ENCODE measurements at places on chromosomes 1 and 21.
A peak's percentile ranks its signal among the peaks of the same experiment; 100 is the strongest.

DNA sequence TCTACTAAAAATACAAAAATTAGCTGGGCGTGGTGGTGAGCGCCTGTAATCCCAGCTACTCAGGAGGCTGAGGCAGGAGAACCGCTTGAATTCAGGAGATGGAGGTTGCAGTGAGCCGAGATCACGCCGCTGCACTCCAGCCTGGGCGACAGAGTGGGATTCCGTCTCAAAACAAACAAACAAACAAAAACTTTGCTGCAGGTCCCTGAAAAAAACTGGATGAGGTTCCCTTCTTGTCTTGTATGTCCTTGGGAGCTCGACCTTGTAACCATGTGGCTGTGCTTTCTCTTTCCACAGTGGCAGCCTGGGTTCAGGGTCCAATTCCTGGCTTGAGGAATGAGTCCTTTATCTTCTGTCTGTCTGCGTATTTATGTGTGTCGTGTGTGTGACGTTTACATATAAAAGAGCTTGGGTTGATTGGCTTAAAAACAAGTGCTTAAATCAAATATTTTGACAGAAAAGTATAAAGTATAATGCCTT is 18.0 kb upstream of the COX20 start:
- no peak for DNase-seq

GRCh38 chr1:230104395-230105244 is 37.6 kb downstream of the GALNT2 start:
- peak; percentile 85 for DNase-seq

- no peak for DNase-seq
Measured at GRCh38 chr1:109094377-109094803, 3.8 kb downstream of the TMEM167B start.

DNA sequence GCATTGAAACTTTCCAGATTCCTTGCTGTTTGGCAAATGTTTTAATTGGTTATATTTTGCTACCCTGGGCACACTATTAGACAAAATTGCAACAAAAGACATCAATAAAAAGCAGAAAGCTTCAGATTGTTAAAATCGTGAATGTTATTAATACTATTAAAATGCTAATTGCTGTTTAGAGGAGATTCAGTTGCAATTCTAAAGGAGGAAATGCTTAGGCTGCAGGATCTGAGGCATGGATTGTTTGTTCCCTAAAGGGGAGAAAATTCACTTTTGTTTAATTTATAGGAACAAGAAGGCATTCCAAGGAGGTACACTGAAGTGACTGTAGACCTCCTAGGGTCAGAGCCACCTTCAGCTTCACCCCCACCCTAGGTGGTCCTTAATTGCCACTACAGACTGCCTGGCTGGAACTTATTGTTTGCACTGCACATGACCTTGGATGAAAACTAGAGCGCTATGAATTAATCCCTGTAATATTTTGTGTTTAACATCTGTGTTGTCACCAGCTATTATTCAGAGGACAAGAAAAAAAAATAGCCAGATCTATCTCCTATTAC is 1266.9 kb upstream of the ADGRL2 start:
- DNase-seq, result no peak

GRCh38 chr1:100584761-100585745 is 47.1 kb downstream of the GPR88 start:
- no peak for DNase-seq

- DNase-seq, result no peak
Measured at GRCh38 chr1:90335558-90335957, 340.6 kb downstream of the ZNF326 start.

DNA sequence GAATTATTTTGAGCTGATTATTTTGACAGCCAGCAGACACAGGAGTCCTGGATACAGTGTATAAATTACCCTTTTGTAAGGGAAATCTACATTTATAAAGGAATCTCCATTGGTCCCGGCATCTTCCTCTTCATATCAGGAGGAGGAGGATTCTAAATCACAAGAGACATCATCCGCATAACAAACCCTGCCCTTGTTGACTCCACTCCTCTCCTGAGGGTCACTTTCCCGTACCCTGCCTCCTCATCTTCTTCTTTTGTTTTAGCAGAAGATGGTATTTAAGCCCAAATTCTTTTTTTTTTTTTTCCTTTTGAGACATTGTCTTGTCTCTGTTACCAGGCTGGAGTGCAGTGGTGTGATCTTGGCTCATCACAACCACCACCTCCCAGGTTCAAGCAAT is 14.6 kb upstream of the PKNOX1 start:
- DNase-seq, result no peak

DNA sequence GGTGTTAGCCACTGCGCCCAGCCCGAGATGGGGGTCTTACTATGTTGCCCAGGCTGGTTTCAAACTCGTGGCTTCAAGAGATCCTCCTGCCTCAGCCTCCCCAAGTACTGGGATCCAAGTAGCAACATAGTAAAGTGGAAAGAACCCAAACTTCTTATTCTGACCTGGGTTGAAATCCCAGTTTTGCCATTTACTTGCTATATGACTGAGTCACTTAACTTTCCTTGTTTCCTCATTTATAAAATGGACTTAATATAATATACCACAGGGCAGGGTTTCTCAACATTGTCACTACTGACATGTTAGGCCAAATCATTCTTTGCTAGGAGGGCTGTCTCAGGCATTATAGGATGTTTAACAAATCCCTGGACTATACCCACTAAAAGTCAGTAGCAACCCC is 6.7 kb downstream of the PFDN2 start:
- no peak for DNase-seq

DNA sequence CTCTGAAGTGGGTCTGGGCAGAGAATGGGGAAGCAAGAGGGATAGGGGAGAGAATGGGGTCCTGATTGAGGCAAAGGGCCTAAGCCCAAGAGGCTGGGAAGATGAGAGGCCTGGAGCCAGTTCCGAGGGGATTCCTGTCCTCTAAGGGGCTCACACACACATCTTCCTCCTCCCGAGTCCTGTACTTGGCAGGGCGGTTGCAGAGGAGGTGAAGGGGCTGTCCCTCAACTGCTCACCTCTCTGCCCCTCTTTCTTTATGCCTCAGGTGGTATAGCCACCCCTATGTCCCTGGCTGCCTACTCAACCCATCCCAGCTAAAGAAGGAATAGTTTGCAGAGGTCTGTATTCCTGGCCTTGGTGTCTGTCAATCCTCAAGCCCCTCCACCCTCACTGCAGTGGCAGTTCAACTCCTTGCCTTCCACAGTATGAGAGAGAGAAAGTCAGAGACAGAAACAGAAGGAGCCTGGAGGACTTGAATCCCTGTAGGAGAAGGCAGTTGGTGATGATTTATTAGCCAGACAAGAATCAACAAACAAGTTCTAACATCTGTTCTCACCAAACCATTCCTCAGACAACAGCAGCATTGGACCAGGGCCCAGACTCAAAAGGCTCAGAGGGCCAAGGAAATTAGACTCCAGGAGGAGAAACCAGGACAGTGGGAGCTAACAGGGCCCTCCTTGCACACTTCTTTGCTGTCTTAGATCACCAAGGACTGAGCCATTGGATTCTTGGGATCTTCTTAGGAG is 10.7 kb downstream of the SH2D2A start:
- no peak for DNase-seq

GRCh38 chr1:234528074-234528865 is 49.3 kb upstream of the TARBP1 start:
- DNase-seq, result no peak

GRCh38 chr1:113980110-113980509 is 836 bp downstream of the OLFML3 start:
- DNase-seq, result no peak

DNA sequence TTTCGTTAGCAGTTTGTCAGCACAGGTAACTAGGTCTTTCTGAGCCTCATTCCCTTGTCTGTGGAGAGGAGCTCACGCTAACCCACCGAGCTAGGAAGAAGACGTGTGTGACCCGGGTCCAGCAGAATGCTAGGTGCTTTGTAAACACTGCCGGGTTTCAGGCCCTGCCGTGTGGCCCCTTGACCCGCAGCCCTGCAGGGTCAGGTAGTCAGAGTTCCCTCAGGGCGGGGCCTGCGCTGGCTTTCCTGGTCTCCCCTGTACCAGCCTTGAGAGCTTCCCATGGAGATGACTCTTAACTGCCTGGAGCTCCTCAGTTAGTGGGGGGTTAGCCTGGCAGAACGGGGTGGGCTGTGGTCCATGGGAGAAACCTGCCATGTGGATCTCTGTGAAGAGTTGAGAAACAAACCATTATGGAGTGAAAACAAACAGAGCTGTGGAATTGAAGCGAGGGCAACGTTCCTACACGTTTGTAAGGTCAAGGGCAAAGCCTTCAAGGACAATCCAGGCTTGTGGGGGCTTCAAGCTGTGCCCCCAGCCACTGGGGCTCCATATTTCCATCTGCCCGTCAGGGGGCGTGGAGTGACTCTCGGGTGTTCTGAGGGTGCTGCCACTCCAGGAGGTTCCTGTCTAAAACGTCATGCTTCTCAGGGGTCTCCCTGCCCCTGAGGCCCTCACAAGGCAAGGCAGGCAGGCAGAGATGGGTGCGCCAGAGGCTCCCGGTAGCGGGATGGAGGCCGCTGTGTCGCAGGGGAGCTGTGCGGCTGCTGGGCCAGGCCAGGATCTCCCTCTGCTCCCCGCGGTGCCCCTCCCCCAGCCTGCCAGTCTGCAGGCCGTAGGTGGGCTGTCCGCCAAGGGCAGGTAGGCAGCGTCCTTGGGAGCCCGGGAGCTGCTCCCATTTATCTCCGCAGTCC is 23.8 kb downstream of the LHX4 start:
- DNase-seq, result no peak

GRCh38 chr21:43467785-43468184 is 40.9 kb upstream of the SIK1 start:
- peak; percentile 3 for DNase-seq

DNA sequence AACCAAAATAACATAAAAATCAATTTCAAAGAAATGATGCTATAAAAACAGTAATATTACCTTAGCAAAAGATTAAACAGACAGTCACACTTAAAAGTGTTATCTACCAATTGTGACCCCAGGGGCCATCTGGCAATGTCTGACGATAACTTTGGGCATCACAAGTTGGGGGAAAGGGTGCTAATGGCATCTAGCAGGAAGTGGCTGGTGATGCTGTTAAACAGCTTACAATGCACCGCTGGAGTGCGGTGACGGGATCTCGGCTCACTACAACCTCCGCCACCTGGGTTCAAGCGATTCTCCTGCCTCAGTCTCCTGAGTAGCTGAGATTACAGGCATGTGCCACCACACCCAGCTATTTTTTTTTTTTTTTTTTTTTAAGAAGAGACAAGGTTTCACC is 27.6 kb downstream of the NUP133 start:
- no peak for DNase-seq

DNA sequence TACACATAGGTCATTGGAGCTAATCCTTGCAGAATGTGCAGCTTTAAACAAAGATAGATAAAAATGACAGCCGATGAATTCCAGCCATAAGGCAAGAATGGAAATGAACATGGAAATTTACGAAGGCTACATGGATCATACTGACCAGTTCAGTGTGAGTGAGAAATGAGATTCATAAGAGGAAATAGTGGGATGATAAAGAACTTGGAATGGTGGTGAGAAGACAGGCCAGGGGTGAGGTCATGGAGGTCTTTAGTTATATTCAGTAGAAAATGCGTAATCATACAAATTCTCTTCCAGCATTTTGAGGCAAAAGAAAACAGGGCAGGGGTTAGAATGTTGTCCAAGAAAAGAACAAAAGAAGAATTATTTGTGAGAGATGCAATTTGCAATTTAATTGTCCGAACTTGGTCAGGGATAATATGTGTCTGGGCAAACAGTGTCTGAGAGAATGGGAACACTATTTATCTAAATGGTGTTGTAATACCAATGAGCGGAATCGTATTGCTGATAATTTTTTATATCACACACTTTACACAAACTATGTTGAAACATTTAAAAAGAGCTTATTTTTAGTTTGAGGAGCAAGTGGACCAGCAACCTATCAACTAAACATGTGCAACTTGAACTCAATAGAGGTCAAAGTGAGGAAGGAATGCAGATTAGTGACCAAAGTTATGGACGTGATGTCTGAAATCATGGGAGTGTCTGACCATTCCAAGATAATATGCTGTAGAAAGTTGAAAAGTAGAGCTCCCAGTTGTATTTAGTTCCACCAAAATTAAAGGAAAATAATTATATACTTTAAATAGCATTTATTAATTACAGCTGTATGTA is 739.0 kb upstream of the NCAM2 start:
- no peak for DNase-seq

DNA sequence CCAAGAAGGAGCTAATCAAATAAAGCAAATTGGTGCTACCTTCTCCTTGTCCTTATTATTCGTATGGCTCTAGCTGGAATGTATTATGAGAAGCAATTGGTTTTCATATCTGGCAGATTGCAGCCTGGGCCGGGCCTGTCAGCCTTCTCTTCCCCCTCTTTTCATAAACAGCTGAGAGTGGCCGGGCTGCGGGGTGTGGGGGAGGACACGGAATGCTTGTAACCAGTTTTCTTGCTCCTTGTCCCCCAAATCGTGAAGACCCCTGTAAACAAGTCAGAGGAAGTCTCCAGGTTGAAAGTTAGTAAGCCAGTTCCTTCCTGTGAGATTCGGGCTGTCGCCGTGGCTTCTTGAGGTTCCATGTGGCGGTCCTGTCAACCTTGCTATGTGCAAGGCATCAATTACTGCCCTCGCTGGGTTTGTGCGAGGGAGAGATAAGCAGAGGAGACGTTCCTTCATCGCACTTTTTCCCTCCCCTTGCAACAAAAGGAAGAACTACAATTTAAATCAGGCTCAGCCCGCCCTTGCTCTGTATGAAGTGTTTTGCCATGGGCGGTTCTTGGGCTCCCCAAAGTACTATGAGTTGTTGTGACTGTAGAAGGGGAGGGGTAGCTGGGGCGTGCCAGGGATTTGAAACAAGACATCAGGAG is 450.7 kb downstream of the CAMTA1 start:
- DNase-seq, result no peak

DNA sequence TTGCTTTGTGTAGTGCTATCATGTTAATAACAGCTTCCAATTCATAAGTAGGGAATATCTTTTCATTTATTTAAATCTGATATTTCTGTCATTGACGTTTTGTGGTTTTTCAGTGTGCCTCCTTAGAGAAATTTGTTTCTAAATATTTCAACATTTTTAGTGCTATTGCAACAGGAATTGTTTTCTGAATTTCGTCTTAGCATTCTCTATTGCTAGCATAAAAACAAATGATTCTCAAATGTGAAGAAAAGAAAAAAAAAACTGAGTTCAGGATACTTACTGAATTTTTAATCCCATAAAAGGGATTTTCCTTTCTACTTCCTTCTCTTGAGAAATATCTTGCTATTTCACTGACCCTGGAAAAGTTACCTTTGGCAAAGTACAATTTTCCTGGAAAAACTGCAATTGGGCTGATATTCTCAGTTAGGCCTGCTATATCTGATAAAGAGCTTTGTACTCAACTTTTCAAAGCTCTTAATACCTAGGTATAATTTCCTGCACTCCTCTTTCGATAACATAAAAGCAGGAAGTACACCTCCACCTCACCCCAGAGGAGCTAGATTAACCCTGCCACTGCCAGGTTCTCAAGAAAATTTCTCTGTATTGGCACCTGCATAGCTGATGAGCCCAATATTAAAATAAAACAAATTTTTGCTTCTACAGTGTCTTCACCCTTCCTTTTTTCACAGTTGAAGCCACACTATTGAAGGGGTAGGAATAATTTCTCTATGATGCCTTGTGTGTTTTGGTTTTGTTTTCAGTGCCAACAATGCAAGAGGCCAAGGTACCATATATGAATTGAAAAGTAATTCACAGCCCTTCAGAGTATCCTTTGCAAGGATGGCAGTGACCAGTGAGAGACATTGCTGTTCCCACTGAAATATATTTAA is 35.6 kb downstream of the PTPN14 start:
- no peak for DNase-seq

GRCh38 chr1:202200112-202200548 is 6.5 kb downstream of the LGR6 start:
- no peak for DNase-seq

Measured in DND-41 (cell line).